Activated CD4-positive, CD25-positive, alpha-beta regulatory T cell (primary cell): ENCODE measurements at places on chromosomes 1 and 21.

- no peak for DNase-seq
These were observed 12.2 kb downstream of the ADAMTS1 start for GRCh38 chr21:26833011-26833410.

DNA sequence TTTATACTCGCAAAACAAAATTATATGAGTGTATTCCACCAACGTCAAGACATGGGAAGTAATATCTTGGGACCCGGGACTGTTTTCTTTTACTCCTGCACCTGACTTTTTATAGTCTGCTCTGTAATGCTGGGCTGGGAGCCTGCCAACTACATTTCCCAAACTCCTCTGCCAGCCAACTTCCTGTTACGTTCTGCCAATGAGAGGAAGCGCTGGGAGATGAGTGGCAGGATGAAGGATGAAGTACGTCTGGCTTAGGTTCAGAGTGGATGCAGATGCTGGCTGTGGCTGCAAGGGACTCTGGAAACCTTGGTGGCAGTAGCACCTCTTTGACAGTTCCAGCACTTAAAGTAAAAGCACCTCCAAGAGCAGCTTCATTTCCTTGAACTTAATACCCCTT, 59.6 kb downstream of the USP24 start:
- no peak for DNase-seq

DNA sequence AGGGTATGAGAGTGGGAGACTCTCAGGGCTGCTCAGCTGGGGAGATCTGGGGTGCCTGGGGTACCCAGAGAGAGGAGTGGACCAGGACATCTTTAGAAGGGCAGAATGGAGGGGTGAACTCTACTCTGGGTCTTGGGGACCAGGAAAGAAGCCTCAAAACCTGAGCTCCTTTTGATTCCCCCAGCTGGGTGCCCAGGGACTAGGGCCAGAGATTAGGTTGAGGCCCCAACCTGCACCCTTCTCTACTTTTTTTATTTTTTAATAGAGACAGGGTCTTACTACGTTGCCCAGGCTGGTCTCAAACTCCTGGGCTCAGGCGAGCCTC, 1.9 kb downstream of the PDZK1IP1 start:
- no peak for DNase-seq

DNA sequence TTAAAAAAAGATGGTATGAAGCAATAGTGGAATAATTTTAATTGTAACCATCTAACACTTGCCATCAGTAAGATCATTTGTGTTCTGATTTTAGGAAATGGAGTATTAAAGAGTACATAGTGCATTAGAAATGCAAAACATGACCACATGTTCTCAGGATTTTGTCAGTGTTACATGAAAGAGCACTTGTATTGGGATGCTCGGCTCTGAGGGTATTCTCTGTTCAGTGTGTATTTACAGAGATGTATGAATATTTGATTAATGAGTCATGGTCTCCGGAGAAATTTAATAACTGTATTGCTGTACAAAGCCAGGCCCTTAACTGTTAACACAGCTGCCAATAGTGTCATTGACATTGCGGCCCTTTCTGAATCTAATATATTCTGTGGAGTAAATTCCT, 91.7 kb downstream of the ATG4C start:
- DNase-seq, result no peak

DNA sequence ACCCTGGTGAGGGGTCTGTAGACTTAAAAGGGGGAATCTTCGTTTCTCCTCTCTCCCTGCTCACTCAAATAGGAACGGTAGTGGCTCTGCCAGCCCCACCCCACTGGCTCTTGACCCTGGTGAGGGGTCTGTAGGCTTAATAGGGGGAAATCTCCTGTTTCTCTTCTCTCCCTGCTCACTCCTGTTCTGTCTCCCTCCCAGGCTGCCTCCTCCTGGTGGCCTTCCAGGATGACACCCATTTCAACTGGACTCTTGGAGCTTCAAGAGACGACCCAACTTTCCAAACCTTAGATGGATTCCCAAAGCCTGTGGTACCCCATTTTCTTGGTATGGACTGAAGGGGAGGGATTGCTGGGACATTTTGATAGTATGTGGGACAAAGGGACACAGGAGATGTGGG, 1.4 kb upstream of the EPHB2 start:
- no peak for DNase-seq

DNA sequence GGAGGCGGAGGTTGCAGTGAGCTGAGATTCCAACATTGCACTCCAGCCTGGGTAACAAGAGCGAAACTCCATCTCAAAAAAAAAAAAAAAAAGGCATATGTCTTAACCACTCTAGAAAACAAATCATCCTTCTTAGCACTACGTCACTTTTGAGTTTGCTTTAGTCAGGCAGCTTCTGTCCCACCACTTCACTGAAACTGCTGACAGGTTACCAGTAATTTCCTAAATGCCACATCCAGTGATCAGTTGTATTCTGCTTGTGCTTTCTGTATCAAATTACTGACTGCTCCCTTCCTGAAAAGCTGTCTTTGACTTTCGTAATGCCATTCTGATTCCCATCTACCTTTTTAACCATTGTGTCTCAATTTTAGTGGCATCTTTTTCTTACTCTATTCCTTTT, 21.7 kb downstream of the RCOR3 start:
- no peak for DNase-seq

DNA sequence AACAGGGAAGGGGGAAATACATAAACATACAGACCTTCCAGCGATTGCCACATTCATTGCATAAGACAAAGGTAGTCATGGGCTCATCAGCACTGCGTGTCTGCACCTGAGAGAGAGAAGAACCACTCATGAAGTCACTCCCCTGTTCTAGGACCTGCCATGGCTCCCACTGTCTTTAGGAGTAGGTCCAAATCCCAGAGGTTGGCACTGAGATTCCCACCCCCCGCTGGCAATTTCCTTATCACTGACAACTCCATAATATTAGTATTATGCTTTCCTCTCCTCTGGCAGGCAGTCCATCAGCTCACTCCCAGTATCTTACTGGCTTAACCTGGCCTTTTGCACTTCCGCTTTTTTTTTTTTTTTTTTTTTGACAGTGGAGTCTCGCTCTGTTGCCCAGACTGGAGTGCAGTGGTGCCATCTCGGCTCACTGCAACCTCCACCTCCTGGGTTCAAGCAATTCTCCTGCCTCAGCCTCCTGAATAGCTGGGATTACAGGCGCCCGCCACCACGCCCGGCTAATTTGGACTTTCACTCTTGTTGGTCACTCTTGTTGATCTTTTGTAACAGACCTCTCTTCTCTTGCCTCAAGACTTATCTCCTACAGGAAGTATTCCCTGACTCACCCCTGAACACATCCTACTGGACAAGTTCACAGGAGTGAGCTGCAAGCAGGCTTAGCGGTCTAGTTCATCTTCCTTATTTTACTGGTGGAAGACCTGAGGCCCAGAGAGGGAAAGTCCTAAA, 14.8 kb upstream of the ZNF436 start:
- no peak for DNase-seq
